ENCODE measurements at places on chromosomes 12 and 14. TPM values are rescaled to one million over a fixed set of nuclear protein-coding genes. Genes with fewer than 3 reads are reported as not detected.

- no peak for DNase-seq
These were observed 62.8 kb downstream of the SMOC1 start for GRCh38 chr14:69941768-69942742.

DNA sequence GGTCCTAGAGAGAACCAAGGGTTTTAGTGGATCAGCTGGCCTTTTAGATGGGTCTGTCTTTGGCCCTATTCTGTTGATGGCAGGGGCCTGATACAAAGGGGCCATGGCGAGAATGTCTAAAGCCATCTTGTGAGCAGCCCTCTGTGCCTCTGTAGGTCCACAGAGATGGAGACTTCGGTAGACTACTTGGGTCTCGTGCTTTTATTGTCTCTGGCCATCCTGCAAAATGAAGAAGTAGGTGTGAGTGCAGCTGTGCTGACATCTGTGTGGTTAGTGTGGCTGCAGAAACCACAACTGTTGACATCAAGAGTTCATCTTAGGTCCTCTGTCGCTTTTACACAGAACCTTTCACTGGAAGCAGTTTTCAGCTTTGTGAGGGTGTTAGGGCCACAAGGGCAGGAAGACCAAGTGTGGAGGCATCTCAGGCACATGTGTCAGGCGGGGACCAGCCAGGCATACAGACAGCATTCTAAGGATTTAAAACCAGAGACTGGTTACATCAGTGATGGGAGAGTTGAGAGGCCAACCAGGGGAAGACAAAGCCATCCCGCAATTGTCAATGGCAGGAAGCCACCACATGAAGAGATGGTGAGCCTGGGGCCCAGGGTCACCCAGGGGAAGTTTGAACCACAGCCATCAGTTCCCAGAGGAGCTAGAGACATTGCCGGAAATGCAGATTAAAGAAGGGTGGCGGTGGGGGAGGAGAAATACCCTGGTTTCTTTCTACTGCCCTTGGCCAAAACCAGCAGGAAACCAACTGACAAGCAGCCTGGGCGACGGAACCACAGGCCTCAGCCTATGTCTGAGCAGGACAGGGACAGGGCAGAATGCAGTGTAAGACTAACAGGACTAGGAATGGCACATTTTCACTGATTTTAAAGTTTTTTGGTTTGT, 13.0 kb upstream of the TPCN1 start:
- DNase-seq = peak; percentile 58

GRCh38 chr12:88453323-88453722, 126.9 kb downstream of the KITLG start:
- no peak for DNase-seq

The JAG2 gene
- total RNA-seq = 34.6 TPM

GRCh38 chr12:57852200-57852599, 5.7 kb upstream of the CTDSP2 start:
- peak; percentile 79 for DNase-seq

GRCh38 chr12:5792343-5792742, 152.7 kb downstream of the ANO2 start:
- DNase-seq = no peak

DNA sequence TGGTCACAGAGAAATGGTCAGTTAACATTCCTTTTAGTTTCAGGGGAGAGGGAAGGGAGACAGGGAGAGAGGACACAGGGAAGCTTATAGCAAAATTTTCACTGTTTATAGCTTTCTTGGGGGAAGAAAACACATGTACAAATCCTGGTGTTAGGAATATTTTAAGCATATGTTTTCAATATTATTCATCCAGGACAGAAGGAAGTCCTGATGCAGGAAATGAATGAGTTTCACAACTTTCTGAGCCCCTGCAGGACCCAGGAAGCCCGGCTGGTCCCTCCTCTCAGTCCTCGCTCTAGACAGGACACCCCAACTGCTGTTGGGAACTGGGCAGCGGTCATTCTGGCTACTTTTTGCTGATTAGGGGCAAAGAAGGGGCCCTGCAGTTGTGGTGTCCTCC, 71.1 kb upstream of the ZDHHC17 start:
- no peak for DNase-seq

- DNase-seq = no peak
These were observed 4.7 kb downstream of the ANHX start for GRCh38 chr12:133231001-133231400.

GRCh38 chr14:105070760-105071137, 5.5 kb upstream of the GPR132 start:
- DNase-seq = no peak

The CEBPE gene
- not detected for total RNA-seq

- DNase-seq = no peak
These were observed 4.6 kb downstream of the MYF5 start for GRCh38 chr12:80721326-80721725.

DNA sequence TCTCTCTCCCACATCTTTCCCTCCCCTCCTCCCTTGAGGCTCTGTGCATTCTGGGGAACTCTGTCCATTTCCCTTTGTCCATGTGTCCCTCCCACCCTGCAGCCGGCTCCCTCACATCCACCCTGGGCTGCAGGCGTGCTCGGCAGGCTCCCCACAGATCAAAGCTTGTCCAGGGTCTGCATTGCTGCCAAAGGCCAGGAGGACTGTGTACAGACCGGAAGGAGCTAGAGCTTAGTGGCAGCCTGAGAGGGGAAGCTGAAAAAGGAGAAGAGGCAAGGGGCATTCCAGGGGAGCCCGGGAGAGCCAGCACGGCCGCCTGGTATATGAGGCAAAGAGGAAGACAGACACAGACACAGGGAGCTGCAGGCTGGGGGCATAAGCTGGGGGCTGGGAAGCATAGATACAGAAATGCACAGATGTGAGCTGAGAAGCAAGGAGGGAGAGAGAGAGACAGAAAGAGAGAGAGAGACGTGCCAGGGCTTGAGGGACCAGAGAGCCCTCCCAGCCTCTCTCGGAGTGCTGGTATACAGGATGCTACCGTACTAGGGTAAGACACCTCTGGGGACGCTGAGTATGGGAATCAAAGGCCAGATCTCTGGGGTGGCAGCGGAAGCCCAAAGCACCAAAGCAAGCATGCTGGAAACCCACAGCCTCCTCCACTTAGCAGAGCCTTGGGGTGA, 3.3 kb downstream of the CD4 start:
- peak; percentile 81 for DNase-seq

The TRPV4 gene
- total RNA-seq = 0.32 TPM

The ZNF705A gene
- not detected for total RNA-seq

The KRT3 gene
- total RNA-seq = not detected

DNA sequence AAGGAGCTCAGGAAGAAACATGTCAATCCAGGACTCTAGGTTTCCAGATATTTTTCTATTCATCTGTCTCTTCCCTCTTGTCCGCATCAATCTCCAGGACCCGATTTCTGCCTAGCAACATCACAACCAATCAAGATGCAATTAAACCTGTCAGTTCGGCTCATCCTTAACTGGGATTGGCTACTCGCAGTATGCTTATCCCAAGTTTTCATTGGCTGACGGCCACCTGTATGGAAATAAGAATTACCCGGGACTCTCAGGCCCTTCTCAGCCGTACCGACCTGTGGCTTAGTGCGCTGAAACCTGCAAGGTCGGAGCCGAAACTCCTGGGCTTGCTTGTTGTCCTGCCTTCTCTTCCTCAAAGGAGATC, 20.4 kb upstream of the ATP5MC2 start:
- no peak for DNase-seq

The AMIGO2 gene
- total RNA-seq = 2.7 TPM

DNA sequence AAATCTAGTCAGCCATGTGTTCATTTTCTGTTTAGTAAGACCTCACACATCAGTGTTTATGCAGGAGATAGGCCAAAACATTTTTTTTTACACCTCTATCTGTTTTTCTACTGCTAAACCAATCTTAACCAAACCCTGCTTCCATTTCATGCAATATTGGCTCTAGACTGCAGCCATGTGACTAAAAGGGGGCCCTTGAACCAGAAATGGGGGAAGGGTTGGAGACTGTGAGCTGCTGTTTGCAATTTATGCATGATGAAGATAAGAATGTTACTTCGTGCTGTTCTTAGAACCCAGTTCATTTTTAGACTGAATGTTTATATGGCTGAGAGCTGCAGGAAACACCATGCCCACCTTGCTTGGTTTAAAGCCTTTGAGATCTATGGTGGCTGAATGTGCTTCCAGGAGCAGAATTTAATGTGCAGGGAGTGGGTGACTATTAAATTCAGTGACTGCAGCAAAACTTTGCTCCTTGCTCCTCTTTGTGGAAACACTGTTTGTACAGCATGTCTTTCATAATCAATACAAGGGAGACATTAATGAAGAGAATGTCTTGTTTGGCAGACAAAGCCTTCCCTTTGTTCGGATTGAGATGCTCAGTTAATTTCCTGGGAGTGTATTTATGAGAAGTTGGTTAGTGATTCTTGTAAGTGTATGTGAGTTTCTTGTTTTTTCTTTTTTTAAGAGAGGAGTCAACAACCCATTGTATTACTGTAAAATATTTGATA, 53.6 kb downstream of the CHST11 start:
- no peak for DNase-seq

DNA sequence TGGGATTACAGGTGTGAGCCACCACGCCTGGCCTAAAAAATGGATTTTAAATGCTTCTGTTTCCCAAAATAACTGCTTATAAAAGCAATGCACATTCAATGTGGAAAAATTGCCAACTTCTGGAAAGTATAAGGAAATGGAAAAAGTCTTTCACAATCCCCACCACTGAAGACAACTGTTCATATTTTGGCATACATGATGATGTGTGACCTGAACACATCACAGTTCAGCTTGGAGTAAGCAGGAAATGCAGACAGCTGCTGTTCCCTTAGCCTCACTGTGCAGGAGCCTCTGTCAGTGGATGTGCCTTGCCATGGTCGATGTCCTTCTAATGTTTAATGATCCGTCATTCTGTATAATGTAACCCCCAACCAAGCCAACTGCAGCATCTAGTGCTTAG, 5.2 kb downstream of the MTERF2 start:
- no peak for DNase-seq

The PRH2 gene
- total RNA-seq = not detected

GRCh38 chr14:101895256-101895655, 69.1 kb upstream of the DYNC1H1 start:
- no peak for DNase-seq

- DNase-seq = no peak
These were observed 24.7 kb upstream of the SGPP1 start for GRCh38 chr14:63752449-63753169.

The NXPH4 gene
- total RNA-seq = 0.60 TPM

GRCh38 chr14:33754261-33754660, 196.6 kb downstream of the EGLN3 start:
- DNase-seq = no peak

GRCh38 chr12:97061171-97061570, 154.1 kb downstream of the NEDD1 start:
- no peak for DNase-seq

The ART4 gene
- total RNA-seq = 5.6 TPM

DNA sequence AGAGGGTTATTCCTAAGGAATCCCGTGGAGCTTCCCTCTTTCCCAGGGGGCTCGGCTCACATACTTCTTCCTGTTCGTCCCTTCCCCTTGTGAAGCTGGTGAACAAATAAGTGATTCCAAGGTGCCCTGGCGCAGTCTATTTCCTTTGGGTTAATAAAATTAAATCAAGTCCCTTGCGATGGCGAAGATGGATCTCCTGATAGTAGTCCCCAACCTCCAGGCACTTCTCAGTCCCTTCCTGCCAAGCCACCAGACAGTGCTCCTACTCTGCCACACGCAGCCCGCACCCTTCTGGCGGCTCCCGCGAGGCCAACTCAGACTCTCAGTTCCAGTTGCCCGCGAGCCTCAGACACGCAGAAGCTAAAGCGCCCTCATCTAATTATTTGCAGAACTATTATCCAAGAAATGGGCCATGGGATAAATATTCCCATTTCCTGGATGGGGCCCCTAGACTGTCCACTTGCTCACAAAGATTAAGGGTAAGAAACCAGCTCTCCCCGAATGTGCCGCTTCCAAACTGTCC, 2.4 kb upstream of the SIX6 start:
- no peak for DNase-seq

- DNase-seq = no peak
These were observed 42.3 kb upstream of the GLIPR1 start for GRCh38 chr12:75438059-75438754.

The GNS gene
- total RNA-seq = 101 TPM

GRCh38 chr12:82627799-82628198, 58.9 kb upstream of the TMTC2 start:
- DNase-seq = no peak

- peak; percentile 23 for DNase-seq
These were observed 34.7 kb downstream of the CCDC92 start for GRCh38 chr12:123937707-123938591.

DNA sequence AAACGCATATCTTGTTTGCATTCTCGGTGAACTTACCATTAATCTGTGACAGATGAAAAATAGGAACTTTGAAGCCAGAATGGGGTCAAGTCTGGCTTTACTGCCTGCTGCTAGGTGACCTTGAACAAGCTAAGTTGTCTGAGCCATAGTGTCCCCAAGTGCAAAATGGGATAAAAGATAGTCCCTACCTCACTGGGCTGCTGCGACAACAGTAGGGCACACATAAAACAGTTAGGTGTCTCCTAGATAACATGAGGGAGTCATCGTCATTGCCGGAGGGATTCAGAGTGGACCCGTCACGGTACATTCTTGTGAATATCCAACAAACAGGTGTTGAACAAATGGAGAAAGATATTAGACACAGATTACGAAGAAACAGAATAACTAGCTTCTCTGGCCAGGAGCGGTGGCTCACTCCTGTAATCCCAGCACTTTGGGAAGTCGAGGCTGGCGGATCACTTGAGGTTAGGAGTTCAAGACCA, 71.2 kb downstream of the NINJ2 start:
- DNase-seq = no peak

The SIX1 gene
- not detected for total RNA-seq

The GCH1 gene
- total RNA-seq = 2.4 TPM

The NUDT14 gene
- 33.9 TPM for total RNA-seq

DNA sequence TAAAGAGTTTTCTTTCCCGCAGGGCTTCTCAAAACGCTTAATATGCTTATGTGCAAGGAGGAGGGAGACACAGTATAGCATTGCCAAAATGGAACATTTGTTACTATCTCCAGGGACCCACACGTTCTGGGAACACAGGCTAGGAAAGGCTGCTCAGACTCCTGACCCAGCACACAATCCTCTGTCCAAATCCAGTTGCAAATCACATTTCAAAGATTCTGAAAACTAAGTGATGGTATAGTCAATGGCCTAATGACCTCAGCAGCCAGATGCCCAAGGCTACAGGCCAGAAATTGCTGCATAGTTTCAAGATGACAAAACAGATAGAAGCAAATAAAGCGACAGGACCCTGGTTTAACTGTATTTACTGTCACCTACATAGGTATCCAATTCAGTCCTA, 97.0 kb upstream of the GRIP1 start:
- DNase-seq = no peak

DNA sequence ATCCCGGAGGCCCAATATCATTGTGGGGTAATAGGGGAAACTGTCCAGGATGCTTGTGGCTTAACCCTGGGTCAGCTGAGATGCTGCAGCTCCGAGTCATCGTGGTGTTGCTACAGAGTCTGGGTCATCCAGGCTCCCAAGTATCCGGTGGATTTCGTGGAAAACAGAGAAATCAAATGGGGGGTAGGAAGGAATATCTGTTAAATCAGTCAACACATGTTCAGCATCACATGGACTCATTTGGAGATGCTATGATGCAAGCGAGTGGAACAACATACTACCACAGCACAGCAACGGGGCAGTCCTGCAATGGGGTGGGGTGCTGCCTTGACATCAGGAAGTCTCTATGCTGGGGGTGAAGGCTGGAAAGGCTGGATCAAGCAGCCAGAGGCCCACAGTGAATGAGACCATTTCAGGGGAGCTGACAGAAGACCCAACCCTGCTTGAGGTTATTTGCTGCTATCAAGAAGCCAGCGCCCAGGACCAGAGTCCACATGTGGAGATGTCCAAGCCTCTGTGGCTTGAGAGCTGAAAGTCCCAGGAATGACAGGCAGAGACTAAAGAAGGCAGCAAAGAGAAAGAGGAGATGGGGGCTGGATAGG, 22.9 kb downstream of the VDR start:
- peak; percentile 76 for DNase-seq

The KCNH3 gene
- total RNA-seq = 0.27 TPM
